ENCODE measurements at places on chromosomes 4 and X.

DNA sequence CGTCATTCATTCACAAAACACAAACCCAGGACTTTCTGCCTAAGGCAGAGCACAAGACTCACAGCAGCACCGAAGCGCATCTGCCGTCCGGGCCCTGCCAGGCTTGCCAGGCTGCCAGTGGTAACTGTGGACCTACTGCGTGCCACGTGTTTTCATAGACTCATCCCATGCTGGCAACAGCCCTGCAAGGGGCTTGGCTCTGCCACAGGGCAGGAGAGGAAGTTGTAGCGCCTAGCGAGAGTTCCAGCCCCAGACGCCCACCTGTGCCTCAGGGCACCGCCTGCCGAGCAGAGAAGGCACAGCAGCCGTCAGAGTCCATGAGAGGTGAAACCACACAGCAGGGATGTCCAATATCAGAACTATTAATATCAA, 18.9 kb upstream of the MRFAP1 start:
- no peak for DNase-seq

GRCh38 chr4:155679343-155679742, 12.7 kb downstream of the GUCY1A1 start:
- no peak for DNase-seq

DNA sequence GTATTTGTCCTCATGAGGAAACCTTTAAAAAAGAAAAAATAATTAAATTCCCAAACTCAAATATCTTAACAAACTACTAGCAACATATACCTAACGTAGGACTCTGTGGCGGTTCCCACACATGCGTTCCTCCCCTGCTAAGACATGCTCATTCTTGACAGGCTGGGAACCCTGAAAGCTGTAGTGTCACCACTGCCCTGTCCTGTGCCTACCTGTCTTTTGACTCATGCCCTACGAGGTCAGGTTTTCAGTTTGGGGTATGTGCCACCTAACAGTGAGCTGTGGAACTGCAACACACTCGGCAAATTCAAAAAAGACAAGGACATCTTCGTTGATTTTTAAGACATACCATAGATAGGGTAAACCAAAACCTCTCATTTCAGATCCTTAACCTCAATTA, 17.8 kb downstream of the IDS start:
- DNase-seq = no peak

DNA sequence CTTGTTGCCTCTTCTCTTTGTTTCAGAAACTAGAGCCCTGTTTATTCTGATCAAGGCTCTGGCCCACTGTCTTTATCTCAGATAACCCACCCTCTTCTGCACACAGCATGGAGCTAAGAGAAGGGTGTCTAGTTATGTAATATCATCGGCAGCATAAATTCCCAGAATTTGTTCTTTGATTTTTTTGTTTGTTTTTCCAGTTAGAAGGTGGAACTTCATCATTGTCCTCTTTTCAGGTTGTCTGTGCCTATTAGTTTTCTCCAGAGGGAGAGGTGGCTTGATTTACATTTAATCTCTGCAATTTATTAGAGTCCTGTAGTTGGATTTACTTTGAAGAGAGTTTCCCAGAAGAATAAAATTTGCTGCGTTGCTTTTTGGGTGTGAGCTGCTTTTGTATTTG, 15.2 kb upstream of the F11 start:
- DNase-seq = no peak

- DNase-seq = no peak
These were observed 86.2 kb upstream of the RPS6KA3 start for GRCh38 chrX:20352935-20353336.

GRCh38 chr4:48960988-48961635, 25.0 kb upstream of the CWH43 start:
- DNase-seq = no peak

- no peak for DNase-seq
These were observed 671.6 kb upstream of the SLIT2 start for GRCh38 chr4:19580095-19580494.

DNA sequence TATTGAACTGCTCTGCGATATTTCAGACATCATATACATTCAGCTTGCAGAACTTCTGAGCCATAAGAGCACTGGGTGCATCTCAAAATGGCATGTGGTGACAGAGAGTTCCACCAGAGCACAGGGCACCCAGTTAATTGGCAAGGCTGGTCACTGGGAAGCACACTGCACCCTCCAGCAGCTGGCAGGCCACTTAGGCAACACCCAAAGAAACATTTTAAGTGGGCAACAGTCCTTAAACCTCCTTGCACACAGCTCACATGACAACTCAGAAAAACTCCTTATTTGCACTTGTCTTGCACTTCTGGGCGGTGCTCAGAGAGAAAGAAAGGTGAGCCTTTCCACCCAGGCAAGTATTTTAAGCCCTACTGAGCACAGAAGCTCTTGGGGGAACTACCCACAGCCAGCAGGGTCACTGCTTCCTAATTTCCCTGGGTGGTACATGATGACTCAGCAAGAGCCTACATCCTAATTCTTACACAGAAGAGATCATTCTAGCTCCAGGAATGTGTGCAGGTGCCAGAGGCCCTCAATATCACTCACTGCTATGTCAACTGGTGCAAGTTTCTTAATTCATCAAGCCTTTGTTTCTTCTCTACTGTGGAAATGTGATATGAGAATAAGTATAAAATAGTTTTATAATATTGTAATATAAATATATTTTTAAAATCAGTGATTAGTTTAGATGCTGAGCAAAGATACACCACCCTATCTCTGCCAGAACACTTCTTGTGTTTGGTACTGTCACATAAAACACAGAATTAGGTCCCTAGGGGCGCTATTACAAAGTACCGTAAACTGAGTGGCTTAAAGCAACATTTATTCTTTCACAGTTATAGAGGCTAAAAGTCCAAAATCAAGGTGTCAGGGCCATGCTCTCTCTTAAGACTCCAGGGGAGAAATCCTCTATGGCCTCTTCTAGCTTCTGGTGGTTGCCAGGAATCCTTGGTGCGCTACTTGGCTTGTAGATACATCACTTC, 155.1 kb upstream of the PPARGC1A start:
- no peak for DNase-seq

- no peak for DNase-seq
These were observed 321.2 kb downstream of the CAMK2D start for GRCh38 chr4:113440371-113440770.

DNA sequence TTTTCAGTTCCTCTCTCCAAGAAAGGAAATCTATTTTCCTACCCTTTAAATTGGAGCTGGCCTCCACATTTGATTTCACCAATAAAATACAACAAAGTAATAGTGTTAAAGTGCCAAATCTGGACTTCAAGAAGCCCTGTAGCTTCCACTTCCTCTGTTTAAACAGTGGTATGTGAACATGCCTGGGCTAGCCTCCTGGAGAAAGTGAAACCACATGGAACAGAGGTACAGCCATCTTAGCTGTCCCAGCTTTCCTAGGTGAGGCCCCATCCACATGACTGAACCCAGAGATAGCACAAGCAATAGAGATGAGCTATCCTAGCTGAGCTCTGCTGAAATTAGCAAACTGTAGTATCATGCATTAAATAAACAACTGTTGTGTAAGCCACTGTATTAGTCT, 131.8 kb upstream of the VCX start:
- DNase-seq = no peak

GRCh38 chr4:128517096-128517738, 229.6 kb upstream of the PGRMC2 start:
- no peak for DNase-seq

GRCh38 chrX:68506649-68507048, 7.8 kb downstream of the YIPF6 start:
- DNase-seq = no peak

- no peak for DNase-seq
These were observed 802 bp downstream of the RFC1 start for GRCh38 chr4:39365360-39365759.

- DNase-seq = no peak
These were observed at the start of gene SPOCK3 for GRCh38 chr4:167234316-167234881. SPOCK3 (minus strand) TSS chr4:167234494.
